Naive thymus-derived CD8-positive, alpha-beta T cell (primary cell): ENCODE measurements at places on chromosomes 2 and 18. TPM values are rescaled to one million over a fixed set of nuclear protein-coding genes. Genes with fewer than 3 reads are reported as not detected.
A peak's percentile ranks its signal among the peaks of the same experiment; 100 is the strongest.

Gene RGPD3
- 0.06 TPM for polyA plus RNA-seq

GRCh38 chr2:118047380-118047826 lies 33.5 kb upstream of the CCDC93 start:
- DNase-seq = no peak

Gene OXER1
- polyA plus RNA-seq = 0.22 TPM

Gene CHRNG
- polyA plus RNA-seq = 0.59 TPM

GRCh38 chr2:12895017-12895416 lies 178.3 kb downstream of the TRIB2 start:
- no peak for DNase-seq

- no peak for DNase-seq
Observed at GRCh38 chr2:129925381-129925780, 54.1 kb upstream of the RAB6C start.

GRCh38 chr2:155867564-155867963 lies 465.0 kb downstream of the NR4A2 start:
- DNase-seq = no peak

- no peak for DNase-seq
Observed at GRCh38 chr2:27738349-27739057, 33.0 kb upstream of the MRPL33 start.

Gene ST6GAL2
- not detected for polyA plus RNA-seq

Gene PROM2
- polyA plus RNA-seq = not detected

DNA sequence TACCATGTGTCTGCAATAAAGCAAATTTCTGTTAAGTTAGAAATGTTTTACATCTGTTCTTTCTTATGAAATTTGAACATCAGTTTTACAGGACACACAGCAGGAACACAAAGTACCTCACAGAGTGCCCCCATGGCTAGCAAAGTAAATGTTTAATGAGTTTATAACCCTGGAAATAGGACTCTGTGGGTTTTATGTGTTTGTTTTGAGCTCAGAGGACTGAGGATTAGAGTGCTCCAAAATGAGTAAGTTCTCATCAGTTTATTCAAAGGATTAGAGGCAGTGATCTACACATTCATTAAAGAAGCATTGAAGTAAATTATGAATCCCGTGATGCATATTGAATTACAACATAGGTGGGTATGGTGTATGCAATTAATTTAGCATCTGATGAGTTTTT lies 281.8 kb downstream of the GULP1 start:
- DNase-seq = no peak

Gene CETN1
- not detected for polyA plus RNA-seq

Gene ICOS
- polyA plus RNA-seq = 7.5 TPM

Gene R3HDM1
- 26.2 TPM for polyA plus RNA-seq

DNA sequence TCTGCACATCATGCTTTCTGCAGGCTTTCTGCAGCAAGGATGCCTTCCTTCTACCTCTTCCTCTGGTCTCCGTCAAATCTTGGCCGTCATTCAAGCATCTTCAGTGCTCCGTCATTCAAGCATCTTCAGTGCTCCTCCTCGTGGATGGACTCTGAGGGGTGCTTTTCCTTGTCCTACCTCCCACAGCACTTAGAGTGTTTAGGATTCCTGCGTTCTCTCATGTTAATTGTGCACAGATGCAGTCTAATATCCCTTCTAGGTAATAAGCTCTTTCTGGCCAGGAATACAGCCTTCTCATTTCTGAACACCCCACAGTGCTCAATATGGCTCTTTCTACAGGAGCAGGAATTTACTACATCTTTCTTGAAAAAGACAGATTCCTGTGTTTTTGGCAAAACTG lies 59.8 kb downstream of the ZNF236 start:
- DNase-seq = no peak

- DNase-seq = no peak
Observed at GRCh38 chr2:229586746-229587705, 127.3 kb downstream of the DNER start.

DNA sequence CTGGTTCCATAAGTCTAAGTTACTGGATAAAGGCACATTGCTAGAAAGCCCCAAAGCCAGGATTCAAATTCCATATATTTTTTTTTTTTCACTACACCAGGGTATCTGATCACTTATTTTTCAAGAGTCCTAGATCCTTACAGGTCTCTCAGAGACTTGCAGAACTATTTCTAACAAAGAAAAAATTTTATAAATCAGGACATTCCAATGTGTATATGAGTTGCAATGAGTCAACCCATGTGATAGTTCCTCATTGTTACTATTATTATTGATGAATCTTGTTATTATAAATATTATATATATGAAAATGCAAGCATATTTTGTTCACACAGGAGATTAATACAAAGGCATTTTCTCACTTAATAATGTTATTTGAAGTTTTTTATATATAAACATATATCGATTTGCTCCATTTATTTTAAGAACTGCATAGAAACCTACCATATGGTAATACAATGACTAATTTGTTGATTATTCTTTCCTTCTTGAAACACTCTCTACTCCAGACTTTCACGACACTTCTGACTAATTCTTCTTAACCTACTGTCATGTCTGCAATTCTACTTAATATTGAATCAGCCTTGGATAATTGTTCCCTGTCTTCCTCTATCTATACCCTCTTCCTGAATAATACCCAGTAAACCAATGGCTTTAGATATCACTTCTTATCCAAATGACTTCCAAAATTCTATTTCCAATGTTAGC lies 968.4 kb upstream of the NRXN1 start:
- no peak for DNase-seq

Gene ANKRD30B
- not detected for polyA plus RNA-seq

DNA sequence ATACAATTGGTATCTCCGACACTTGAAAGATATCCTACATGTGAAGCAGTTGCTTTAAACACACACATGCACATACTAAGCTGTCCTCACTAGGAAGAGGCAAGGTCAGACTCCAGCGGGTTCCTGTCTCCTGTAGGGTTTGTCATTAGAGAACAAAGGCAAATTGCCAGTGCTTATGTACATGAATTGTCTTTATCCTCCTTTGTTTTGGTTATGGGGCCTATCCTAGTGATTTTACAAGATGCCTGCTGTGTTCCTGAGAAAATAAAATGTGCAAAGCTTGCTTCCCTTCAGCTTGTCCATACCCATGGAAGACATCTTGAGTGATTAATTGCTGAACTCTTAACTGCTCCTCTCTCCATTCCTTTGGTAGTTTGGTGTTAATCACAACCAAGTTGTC lies 86.7 kb upstream of the SLC39A10 start:
- no peak for DNase-seq

Gene CPLX4
- not detected for polyA plus RNA-seq

DNA sequence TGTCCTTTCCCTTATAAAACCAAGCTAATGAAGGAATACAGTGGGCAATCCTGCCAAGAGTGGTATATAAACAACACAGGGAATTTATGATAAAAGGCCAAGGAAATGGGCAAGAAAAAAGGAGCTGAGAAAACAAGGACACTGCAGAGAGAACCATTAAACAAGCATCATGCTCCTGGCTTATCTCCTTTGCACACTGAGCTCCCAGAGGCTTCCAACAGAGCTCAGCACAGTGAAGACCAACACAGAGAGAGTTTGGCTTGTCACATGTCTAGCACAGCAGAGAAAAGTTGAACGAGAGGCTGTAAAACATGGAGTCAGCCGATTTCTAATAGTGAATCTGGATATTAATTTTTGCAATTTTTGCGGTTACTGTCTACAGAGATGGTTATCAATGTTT lies 68.0 kb upstream of the KLF7 start:
- DNase-seq = no peak

DNA sequence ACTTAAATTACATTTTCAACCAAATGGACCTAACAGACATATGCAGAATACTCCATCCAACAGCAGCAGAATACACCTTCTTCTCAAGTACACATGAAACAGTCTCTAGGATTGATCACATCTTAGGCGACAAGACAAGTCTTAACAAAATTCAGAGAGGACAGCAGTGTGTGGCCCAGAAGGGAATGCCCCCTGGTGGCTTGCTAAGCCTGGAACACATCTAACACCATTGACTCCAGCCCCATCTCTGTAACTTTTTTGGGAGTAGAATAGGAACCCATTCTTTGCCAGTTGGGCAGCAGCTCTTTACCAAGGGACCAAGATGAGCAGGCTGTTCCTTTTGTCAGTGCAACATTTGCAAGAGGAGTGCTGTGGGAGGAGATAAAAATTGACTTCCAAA lies 249.9 kb downstream of the PLCL1 start:
- peak; percentile 12 for DNase-seq

Gene DYSF
- polyA plus RNA-seq = 3.2 TPM

DNA sequence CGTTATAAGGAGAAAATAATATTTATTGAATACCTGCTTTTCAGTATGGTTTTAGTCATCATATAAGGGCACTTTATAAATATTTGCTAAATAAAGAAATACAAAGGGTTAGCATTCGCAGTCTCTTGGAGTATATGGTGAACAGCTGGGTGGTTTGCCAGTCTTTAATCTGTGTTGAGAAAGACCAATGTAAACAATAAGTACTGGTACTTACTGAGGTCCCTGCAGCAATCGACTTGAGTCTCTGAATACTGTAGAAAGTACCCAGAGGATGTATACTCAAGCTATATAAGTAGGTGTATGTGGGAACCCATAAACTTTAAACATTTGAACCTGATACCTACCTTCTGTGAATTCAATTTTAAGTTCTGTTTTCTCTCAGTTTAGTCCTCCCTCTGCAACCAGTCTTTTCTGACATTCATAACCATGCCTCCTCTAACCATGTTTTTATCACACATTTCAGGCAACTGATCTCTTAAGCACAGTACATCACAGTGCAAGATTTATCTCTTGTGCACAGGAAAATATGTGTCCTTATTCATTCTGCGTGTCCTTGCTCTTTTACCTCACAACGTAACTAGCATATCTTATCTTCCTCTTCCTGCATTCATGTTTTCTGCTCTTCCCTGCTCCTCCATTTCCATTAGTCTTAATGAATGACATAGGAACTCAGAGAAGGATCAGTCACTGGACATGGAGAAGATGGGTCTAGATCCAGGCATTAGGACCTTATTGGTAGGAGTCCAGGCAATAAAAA lies 21.7 kb downstream of the C18orf63 start:
- DNase-seq = no peak

GRCh38 chr18:59792353-59792752 lies 95.1 kb upstream of the CCBE1 start:
- DNase-seq = no peak

GRCh38 chr2:88866756-88867155 lies 175.3 kb downstream of the RPIA start:
- no peak for DNase-seq

GRCh38 chr2:241947004-241947350 lies 77.4 kb downstream of the RTP5 start:
- no peak for DNase-seq

GRCh38 chr2:222442665-222443064 lies 18.3 kb downstream of the SGPP2 start:
- DNase-seq = no peak

- no peak for DNase-seq
Observed at GRCh38 chr2:238882082-238882755, 34.3 kb downstream of the TWIST2 start.

Gene INHBB
- polyA plus RNA-seq = not detected

- DNase-seq = no peak
Observed at GRCh38 chr2:23694058-23695045, 232.6 kb downstream of the ATAD2B start.

DNA sequence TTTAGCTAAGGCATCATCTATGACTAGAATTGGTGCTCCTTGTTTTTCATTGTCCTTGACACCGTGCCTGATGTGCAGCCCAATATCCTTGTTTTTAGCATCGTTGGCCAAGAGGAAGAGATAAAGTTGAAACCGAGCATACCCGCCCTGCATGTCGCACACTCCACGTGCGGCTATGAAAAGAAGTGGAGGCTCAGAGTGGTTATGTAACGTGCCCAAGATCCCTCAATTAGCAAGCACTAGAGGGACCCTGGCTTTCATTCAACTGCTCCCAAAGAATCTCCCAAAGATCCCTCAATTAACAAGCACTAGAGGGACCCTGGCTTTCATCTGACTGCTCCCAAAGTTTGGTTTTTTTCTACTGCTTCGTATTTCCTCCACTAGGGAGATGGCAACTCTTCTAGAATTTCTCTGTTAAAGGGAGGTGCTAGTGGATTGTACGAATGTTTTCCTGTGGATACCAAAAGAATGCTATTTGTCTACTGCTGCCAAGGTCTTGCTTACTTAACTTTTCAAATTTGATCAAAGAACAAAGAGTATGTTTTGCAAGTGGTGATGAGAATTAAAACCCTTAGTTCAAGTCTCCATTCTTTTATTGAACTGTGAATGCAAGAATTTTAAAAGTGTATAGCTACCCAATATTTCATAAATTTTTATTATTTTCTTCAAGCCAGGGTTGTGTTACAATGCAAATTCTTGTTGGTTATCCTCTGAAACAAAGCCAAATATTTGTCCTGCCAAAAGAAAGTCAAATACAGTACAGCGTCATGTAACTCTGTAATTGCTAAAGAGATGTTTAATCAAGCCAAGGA lies 92.1 kb downstream of the AOX1 start:
- no peak for DNase-seq

Gene CWC22
- polyA plus RNA-seq = 34.4 TPM

GRCh38 chr2:28950941-28951630 lies 30.0 kb upstream of the TOGARAM2 start:
- no peak for DNase-seq

DNA sequence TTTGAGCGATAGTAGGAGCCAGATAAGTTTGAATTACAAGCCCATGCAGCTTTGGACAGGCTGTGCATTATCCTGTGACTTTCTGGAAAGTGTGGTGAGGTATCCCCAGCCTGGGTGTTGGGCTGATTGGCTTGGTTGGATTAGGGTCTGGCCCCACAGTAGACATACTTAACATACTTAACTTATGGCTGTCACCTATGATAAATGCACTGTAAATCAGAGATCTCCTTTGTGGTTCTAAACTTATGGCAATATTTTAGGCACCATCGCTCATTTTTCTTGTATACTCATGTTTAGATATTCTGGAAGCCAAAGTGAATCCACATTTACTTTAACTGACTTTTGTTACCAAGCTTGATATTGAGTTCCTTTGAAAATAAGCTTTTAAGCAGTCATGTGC lies 54.8 kb downstream of the SPTBN1 start:
- no peak for DNase-seq

- no peak for DNase-seq
Observed at GRCh38 chr2:29323961-29324360, 208.7 kb downstream of the CLIP4 start.

DNA sequence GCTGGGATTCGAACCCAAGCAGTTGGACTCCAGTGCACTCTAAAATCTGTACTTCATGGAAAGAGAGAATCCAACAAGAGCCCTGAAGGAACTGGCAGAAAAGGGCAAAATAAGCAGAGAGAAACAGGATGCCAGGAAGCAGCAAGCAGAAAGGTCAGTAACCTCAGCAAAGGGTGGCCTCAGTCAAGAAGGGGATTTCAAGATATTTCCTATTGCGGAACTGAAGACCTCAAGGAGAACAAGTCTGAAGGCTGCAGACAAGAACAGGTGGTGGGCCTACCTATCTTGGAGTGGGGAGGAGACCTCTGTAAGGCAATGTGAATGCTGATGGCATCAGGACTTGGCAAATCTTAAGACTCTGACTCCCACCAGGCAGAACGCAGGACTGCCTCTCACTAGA lies 20.1 kb upstream of the MREG start:
- DNase-seq = no peak

Gene ASNSD1
- polyA plus RNA-seq = 49.4 TPM

Gene CDKL4
- polyA plus RNA-seq = not detected
